ENCODE measurements at places on chromosomes 16 and 17. TPM values are rescaled to one million over a fixed set of nuclear protein-coding genes. Genes with fewer than 3 reads are reported as not detected.

Gene IKZF3
- 70.7 TPM for total RNA-seq

Gene STAT5B
- total RNA-seq = 252 TPM

Gene IL32
- 2,251 TPM for total RNA-seq

Gene SPATA32
- 1.7 TPM for total RNA-seq

Measured in activated T-cell treated with anti-CD3 and anti-CD28 coated beads, Interleukin-2, amount 50 U/mL, for 72 hours (primary cell).